Right ventricle myocardium superior (tissue), 1 donor: ENCODE measurements at places on chromosomes 2 and 18. TPM values are rescaled to one million over a fixed set of nuclear protein-coding genes. Genes with fewer than 3 reads are reported as not detected.

The KCNG3 gene
- total RNA-seq, result not detected

The ITM2C gene
- 25.3 TPM for total RNA-seq

The NPC1 gene
- total RNA-seq, result 9.8 TPM

The REG1A gene
- not detected for total RNA-seq

The CYP27C1 gene
- not detected for total RNA-seq

The ARHGEF33 gene
- 0.32 TPM for total RNA-seq

The PAX3 gene
- total RNA-seq, result not detected
